ENCODE measurements at places on chromosomes 12 and 14.

DNA sequence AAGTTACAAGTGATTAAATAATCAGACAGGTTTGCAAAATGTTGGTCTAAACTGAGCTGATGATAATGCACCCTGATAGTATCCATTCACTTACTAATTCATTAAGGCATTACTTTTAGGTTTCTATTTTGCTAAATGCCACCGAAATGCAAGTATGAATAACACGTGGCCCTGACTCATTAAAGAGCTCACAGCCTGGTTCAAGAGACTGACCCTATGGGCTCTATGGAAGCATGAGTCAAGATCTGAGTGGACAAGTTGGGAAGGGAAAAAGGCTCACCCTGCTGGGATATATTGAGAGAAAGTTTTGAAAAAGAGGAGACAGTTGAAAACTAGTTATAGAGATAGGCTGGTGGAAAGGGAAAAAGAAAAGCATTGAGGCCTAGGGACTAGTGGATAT is 14.8 kb upstream of the LRRC9 start:
- DNase-seq: no peak

DNA sequence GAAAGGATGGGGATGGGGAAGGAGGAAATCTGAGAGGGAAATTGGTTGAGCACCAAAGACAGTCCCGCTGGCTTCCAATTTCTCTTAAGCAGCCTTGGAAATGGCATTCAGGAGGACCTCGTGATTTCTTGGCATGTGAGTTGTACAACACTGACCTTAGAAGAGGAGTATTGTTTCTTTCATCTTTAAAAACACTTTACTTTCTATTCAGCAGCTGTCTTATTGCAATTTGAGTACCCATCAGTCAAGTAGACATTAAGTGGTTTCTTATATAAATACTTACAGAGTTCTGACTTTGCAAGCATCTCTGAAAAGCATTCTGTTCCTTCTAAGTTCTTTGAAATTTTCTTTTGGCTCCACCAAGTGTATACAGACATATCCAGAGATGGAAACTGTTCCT is 83.2 kb downstream of the LMNTD1 start:
- DNase-seq: no peak

GRCh38 chr14:32606301-32606700 is 277.2 kb downstream of the AKAP6 start:
- DNase-seq: no peak

- no peak for DNase-seq
These were observed 526 bp upstream of the MRPL42 start for GRCh38 chr12:93466625-93467350.

DNA sequence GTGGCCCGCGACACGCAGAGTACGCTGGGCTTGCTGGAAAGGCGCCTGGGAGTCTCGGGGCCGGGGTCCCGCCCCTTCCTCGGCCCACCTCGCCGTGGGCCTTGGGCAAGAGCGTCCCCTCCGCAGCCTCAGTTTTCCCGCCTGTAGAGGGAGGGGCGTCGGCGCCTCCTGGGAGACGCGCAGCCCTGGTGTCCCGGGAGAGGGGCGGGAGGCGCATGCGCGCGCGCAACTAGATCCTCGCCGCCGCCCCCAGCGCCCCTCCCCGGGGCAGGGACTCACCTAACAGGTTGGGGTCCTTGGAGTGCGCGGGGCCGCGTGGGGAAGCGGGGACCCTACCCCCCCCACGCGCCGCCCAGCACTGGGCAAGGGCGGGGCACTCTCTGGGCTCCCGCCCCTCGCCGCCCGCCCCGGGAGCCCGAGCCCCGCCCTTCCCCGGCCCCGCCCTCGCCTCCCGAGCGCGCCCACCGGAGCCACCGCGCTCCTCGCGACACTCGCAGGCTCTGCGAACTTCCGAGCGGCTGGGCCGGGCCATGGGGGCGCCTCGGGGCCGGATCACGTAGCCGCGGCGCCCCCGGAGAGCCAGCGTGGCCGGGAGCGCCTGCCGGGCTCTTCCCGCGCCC is at the start of gene KIF26A:
Gene KIF26A, plus strand, starts transcription at position 490 of the 620 bp plus-strand sequence. CDS start 136 bp downstream, outside the sequence.
- DNase-seq: no peak

DNA sequence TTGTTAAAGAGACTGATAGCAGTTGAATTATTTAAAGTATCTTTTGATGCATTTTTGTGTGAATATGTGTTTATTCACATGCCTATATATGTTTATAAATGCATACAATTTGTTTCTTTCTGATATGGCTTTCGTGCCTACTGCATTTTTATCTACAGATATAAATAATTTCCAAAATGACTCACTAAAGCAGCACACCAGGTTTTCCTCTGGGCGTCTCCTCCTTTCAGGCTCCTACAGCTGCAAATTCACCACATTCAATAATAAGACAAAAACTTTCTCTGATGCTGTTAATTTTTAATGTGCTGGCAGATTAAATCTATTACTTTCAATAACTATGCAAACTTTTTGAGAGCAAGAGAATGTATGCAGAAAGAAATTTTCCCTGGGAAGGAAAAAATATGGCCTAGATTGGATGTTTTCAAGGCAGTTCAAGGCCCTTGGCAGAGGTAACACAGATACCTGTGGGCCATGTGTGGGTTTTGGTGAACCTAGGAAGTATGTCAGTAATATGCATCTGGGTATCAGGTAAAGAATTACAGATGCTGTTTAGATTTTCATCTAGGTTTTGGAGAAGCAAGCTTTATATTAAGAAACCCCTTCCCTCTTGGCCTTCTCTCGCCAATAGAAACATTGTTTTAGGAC is 381.8 kb downstream of the EGLN3 start:
- no peak for DNase-seq

- no peak for DNase-seq
These were observed 18.0 kb upstream of the NKX2-8 start for GRCh38 chr14:36600431-36600830.
